ENCODE measurements at places on chromosomes 12 and 14.

- DNase-seq: no peak
Observed at GRCh38 chr12:132490422-132491137, 629 bp downstream of the FBRSL1 start.

DNA sequence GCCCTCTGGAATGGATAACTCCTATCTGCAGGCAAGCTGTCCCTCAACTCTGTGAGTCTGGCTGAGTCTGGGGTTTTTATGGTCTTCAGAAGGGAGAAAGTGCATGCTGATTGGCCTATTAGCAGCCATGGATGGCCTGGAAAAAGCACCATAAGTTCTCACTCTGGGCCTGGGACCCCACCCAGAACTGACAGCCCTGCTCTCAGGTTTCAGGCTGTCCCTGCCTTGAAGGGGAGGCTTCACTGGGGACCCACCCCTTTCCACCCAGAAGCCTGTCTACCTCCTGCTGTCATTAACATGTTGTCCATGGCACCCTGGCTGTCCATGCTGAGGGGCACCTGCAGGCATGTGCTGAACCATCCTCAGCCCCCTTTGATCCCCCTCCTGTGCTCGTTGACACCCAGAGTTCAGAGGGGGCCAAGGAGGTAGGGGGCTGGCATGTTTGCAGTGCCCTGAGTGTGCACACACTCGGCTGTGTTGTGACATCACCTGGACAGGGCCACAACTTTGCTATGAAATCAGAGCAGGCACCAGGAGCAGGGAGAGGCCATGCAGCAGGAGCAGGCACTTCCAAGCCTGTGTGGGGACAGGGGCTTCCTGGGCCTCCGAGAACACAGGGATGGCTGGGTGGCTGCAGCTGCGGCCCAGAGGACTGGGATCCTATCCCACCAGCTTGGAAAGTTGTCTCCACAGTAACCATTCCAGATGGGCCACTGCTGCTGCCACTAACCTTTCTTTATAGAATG is 84.7 kb downstream of the ACSS3 start:
- DNase-seq: no peak

- no peak for DNase-seq
Observed at GRCh38 chr12:81992461-81992860, 233.3 kb upstream of the PPFIA2 start.

GRCh38 chr12:120012067-120012621 is 23.1 kb downstream of the BICDL1 start:
- DNase-seq: no peak

DNA sequence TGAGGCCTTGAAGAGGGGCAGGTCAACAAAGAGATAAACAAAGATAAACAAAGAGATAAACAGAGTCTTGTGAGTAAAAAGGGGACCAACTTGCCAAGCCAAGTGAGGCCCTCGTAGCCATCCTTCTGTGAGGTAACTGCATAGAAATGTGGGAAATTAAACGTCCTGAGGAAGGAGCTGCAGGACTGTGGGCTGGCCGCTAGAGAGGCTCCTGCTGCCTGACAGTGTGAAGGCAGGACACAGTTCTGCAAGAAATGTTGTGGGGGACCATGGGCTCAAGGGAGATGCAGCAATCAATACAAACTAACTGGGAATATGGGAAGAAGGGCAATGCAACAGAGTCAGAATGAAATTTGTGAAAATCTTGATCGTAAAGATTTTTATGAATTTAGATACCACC is 91.9 kb downstream of the SLC8A3 start:
- no peak for DNase-seq

- no peak for DNase-seq
Observed at GRCh38 chr14:53621921-53622320, 334.7 kb downstream of the BMP4 start.

DNA sequence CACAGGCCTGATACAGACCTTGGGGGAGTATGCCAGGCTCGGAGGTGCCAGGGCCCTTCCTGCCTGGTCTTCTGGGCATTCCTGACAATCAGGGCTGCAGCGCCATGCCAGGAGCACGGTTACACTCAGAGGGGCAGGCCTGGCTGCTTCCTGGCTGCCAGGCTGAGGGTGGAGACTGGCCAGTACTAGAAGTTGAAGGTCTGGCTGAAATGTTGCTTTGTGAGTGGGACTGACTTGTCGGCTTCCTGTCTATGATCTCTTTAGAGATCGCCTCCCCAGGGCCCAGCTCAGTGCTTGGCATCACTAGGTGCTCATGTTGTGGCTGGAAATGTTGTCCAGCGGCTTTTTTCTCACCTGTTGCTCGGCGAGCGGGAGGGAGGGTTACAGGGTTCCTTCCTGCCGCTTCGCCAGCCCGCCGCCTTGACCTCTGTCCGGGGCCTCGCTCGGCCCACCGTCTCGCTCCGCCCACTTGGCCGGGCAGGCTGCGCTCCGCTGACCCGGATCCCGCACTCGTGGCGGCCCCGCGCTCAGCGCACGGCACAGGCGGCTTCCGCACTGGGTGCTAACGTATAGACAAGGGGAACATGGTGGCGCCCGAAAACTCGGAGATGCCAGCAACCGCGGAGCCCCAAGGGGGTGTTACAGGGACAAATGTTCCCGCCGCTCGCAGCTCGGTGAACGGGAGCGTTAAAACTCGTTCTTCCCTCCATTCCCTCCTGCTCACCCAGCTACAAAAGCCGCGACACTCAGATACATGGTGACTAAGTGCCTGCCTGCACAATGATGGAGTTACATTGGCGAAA is 32.6 kb downstream of the PAPLN start:
- DNase-seq: no peak

- no peak for DNase-seq
Observed at GRCh38 chr14:48075487-48075886, 400.1 kb upstream of the MDGA2 start.

- DNase-seq: no peak
Observed at GRCh38 chr14:51901475-51902024, 41.1 kb downstream of the GNG2 start.

DNA sequence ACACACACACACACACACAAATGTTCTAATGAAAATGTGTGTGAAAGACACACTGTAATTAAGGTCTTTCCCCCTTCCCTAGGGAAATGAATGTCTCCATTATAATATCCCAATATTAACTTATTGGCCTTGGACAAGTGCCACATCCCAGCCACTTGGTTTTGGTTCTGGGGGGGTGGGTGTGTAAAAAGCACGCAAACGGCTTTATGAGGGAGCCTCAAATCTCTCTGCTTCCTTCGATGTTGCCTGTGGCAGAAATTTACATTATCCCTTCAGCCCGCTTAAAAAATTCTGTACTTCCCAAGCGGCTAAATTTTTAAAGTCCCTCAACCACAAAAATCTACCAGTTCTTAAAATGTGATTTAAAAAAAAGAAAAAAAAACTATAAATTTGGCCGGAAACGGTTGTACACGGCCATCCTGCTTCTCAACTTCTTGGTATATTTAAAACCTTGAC is 432 bp downstream of the C14orf93 start:
- DNase-seq: no peak

GRCh38 chr14:99899578-99900178 is 106.5 kb downstream of the EML1 start:
- no peak for DNase-seq

- DNase-seq: no peak
Observed at GRCh38 chr12:124653169-124653931, 85.9 kb upstream of the NCOR2 start.

- no peak for DNase-seq
Observed at GRCh38 chr12:69898236-69898635, 73.2 kb downstream of the MYRFL start.

GRCh38 chr12:103387385-103387784 is 108.4 kb downstream of the C12orf42 start:
- DNase-seq: no peak

DNA sequence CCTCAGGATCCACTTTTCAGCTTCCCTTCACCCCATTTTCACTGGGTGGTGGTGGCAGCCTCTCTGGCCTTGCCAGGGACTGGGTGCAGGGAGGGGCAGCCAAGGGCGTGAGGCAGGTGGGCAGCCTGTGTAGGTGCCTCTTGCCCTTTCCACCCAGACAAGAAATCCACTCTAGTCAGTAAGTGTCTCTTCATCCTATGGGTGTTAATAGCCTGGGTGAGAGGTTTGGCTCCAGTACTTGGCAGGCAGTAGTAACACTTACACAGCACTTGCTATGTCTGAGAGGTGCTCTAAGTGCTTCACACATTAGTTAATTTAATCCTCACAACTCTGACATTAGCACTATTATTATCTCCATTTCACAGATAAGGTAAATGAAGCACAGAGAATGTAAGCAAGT is 171.9 kb downstream of the EMP1 start:
- no peak for DNase-seq

DNA sequence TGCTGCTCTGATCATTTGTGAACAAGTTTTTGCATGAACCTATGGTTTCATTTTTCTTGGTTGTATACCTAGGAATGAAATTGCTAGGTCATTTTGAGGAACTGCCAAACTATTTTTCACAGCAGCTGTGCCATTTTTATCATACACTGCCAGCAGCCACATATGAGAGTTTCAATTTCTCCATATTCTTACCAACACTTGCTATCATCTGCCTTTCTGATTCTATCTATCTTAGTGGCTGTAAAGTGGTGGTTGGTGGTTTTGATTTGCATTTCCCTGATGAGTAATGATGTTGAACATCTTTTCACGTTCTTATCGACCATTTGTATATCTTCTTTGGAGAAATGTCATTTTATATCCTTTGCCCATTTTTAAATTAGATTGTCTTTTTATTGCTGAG is 146.1 kb downstream of the C12orf75 start:
- no peak for DNase-seq

DNA sequence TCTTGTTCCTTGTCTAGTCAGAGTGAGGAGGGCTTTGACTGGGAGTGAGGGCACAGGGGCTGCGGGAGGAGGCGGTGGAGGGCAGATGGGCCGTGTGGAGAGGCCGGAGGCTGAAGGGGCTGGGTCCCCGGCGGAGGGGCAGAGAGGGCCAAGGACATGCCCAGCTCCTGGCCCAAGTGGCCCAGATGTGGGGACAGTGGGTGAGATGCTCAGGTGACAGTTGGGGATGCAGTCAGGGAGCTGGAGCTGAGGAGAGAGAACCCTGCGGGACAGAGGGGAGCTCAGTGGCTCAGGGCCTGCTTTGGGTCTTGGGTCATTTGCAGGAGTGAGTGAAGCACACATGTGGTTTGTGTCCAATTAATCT is 26.5 kb upstream of the PLD4 start:
- DNase-seq: no peak

DNA sequence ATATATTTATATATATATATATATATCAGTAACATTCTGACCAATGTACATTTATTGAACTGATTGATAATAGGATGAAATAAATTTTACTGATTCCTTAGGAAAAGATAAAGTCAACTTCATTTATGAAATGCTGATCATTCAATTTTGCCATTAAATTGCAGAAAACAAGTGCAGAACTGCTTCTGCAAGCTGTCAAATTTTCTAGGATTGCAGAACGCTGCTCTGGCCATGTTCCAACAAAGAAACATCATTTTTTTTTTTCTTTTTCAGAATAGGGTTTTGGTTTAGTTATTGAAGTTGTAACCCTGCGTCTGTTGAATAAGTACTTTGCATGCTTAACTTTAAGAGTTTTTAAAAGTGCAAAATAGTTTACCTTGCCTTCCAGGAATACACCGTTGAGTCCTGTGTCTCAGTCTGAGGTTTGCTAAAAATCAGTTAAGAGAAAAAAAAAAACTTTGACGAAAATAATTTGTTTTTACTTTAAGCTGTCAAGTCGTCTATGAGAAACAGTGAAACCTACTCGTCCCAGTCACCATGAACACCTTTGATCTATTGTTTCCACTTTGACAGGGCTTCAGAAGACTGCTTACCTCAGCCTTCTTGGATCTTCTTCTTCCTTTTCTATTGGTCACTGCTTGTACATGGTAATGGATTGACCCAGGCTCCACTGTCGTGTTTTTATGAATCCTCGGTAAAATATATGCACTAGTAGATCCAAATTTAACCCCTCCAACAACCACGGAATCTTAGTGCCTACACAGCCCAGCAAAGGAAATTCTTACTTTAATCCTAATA is at the start of gene KERA:
KERA (minus strand) TSS at position 657 of the 798 bp plus-strand sequence. CDS start 1,743 bp downstream, outside the sequence.
- no peak for DNase-seq

- no peak for DNase-seq
Observed at GRCh38 chr14:103543140-103543539, 14.1 kb downstream of the TRMT61A start.

GRCh38 chr14:76984297-76984696 is 44.2 kb downstream of the IRF2BPL start:
- no peak for DNase-seq

GRCh38 chr14:100778526-100778882 is 47.4 kb upstream of the MEG3 start:
- DNase-seq: no peak

GRCh38 chr12:43109631-43110345 is 442.2 kb downstream of the ADAMTS20 start:
- DNase-seq: no peak

- no peak for DNase-seq
Observed at GRCh38 chr12:93164103-93164880, 213.4 kb upstream of the NUDT4 start.

- DNase-seq: no peak
Observed at GRCh38 chr14:56796259-56796658, 14.0 kb downstream of the OTX2 start.

DNA sequence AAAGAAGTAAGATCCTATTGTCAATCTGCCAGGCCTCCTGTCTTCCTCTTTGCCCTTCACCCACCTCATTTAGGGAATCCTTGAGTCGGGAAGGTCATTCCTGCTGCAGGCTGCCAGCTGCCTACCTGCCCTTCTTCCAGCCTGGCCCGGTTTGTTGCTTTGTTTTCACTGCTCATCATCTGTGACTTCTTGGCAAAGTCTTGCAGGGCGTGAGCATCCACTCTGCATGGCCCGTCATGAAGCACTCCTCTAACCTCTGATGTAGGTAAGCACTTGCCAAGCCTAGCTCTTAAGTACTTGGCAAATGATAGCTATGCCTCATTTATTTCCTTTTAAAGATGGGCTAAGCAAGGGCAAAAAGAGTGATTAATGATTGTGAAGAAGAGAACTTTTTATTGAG is 192.8 kb downstream of the NRXN3 start:
- no peak for DNase-seq

DNA sequence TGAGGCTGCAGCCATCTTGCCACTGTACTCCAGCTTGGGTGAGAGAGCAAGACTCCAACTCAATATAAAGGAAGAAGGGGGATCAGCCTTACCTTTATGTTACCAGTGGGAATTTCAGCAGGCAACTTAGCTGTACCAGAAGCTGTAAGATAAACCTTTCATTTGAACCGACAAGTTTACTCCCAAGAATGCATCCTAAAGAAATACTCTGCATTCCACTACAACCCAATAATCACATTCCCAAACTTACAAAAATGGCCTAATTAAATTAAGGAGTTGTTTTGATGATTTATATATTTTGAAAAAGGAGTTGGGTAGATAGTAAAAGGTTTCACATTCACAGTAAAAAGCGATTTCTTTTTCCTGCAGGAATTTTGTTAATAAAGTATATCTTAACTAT is 241.4 kb downstream of the TTC8 start:
- DNase-seq: no peak

Data from esophagus squamous epithelium (tissue), 5 donors.